ENCODE measurements at places on chromosomes 6 and 20.

DNA sequence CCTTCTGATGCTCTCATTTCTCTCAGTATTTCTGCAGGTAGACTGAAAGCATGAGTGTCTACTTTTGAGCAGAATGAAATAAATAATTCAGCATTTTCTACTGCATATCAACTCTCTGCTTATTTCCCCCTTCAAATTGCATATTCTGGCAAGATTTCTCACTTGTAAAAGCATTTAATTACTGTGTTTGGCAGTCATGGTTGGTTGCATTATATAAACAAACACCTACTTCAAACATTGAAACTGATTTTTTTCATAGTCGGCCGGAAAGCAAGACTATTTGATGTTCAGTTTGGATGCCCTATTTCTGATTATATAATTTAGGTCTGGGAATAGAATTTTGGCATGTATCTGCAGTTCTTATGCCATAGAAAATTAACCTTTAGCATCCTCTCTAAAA lies 73.1 kb downstream of the PLEKHG1 start:
- no peak for DNase-seq

GRCh38 chr6:23244300-23244699 lies 674.9 kb downstream of the HDGFL1 start:
- DNase-seq: no peak

GRCh38 chr20:59316911-59317731 lies 16.7 kb downstream of the EDN3 start:
- no peak for DNase-seq

DNA sequence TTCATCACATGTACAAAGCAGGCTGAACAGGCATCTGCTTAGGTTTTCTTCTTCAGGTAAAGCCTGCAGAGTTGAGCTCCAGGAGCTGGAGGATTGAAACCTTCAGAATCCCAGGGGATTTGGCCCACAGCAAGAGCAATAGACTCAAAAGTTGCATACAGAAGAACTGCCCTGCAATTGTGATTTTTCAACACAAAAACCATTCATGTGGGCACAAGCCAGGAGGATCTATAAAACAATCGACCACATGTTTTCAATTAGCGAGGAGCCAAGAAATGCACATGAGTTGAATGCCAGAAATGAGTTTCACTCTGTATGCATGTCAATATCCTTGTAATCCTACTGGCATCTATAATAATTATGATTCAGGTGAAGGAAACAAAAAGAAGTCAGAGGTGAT lies 576.4 kb downstream of the HDGFL1 start:
- DNase-seq: no peak

DNA sequence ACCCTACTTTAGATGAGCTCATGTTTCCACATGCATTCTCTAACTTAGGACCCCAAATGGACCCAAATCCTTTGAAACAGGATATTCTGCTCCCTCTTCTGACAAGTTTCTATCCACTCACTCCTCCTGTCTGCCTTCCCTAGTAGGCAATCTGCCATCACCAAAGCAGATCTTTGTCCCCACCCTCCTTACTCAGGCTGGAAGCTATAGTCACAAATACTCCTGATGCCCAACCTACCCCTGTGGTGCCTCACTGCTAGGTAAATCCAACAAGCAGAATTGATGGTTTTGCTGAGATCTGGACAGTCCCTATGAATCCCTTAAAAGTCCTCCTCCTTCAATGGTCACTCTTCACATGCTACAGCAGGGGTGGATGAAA lies 21.7 kb downstream of the ELOVL5 start:
- DNase-seq: peak; percentile 42

GRCh38 chr6:162922563-162923166 lies 194.9 kb downstream of the PACRG start:
- no peak for DNase-seq

DNA sequence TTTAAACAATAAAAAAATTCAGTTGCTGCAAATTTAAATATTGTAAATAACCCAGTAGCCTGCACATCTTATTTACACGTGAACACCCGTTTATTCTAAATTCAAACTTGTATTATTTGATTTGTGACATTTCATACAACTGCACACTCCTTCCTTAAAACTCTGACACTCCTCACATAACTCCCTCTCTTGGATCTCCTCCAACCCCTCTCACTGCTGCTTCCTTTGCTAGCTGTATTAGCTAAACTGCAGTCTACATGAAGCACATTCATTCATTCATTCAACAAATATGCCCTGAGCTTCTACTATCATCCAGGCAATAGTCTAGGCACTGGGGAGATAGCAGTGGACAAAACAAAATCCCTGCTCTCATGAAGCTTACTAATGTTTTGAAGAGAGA lies 47.0 kb downstream of the FBXL4 start:
- no peak for DNase-seq

GRCh38 chr6:94144807-94145206 lies 725.4 kb upstream of the EPHA7 start:
- DNase-seq: no peak

DNA sequence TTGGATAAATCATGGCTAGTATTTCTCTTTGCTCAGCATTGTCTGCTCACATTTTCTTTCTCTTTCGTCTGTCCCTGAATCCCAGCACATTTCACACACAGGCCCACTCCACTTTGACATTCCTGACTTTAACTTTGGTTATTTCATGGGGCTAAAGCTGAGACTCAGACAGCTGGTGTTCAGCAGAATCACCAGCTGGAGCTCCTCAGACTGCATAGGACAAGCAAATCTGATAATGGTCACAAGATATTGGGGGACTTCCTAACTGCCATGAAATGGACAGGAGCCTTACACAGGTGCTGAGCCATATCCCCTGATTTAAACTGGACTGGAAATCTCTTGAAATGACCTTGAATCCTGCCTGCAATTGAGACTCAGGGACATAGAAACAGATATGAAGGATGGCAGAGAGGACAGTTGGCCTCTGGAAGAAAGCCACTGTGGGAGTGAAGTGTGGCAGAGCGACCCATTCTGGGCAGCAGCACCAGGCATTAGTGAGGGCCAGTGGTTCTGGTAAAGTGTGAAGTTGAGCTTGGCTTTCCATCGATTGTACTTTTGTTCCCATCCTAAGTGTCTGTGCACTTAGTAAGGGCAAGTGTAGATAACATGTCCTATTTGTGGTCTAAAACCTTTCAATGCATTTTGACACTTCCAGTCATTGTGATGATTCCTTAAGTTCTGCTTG lies 10.0 kb upstream of the IFNGR1 start:
- DNase-seq: no peak

GRCh38 chr6:136113736-136114173 lies 136.4 kb downstream of the MTFR2 start:
- DNase-seq: peak; percentile 98

GRCh38 chr20:36483209-36483918 lies 58.0 kb upstream of the MYL9 start:
- DNase-seq: no peak

GRCh38 chr6:76772951-76773350 lies 690.3 kb downstream of the HTR1B start:
- no peak for DNase-seq

- DNase-seq: no peak
Measured at GRCh38 chr6:170076466-170077165, 214.3 kb downstream of the DLL1 start.

Measured in mesendoderm (in vitro differentiated cells).